Effector memory CD4-positive, alpha-beta T cell (primary cell): ENCODE measurements at places on chromosomes 11 and 22.

- no peak for DNase-seq
These were observed at the start of gene MRGPRG for GRCh38 chr11:3218483-3219280. Gene MRGPRG (minus strand): TSS chr11:3218813. CDS start chr11:3218813, 0 bp downstream.

GRCh38 chr11:64005691-64006090 is 19.5 kb downstream of the OTUB1 start:
- no peak for DNase-seq

GRCh38 chr11:12126344-12127019 is 16.1 kb downstream of the MICAL2 start:
- DNase-seq = no peak

DNA sequence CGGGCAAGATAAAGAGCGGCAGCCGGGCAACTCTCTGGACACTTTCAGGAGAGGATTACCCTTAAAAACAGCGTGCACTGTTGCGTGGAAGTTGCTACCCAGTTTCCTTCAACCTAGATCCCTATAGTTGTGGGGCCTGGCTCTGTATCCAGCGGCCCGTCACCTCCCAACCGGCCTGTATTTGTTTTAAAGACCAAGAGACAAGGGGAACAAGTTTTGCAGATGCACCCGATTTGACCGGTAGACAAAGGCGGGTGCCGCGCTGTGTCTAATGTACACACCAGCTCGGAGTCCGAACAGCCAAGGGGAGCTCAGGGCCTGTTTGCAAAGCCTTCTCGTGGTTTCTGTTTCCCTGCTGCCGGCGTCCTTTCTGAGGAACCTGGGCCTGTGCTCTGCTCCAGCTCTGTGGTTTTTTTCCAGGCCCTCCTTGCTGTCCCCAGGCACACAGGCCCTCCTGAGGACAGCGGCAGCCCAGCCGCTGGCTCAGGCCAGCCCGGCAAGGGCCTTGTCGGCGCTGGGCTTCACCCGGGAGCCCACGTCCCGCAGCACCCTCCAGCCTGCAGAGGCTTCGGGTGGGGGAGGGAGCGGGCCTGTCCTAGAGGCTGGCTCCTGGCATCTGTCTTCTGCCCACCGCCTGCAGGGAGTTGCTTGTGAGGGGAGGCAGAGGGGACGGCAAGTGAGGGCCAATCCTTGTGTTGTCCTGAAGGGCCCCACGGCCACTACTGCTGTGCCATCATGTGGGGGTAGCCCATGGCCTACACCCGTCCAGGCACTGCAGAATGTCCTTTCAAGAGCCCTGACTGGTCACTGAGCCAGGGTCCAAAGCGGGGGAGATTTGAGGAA is 1.4 kb downstream of the TBX1 start:
- DNase-seq = no peak

DNA sequence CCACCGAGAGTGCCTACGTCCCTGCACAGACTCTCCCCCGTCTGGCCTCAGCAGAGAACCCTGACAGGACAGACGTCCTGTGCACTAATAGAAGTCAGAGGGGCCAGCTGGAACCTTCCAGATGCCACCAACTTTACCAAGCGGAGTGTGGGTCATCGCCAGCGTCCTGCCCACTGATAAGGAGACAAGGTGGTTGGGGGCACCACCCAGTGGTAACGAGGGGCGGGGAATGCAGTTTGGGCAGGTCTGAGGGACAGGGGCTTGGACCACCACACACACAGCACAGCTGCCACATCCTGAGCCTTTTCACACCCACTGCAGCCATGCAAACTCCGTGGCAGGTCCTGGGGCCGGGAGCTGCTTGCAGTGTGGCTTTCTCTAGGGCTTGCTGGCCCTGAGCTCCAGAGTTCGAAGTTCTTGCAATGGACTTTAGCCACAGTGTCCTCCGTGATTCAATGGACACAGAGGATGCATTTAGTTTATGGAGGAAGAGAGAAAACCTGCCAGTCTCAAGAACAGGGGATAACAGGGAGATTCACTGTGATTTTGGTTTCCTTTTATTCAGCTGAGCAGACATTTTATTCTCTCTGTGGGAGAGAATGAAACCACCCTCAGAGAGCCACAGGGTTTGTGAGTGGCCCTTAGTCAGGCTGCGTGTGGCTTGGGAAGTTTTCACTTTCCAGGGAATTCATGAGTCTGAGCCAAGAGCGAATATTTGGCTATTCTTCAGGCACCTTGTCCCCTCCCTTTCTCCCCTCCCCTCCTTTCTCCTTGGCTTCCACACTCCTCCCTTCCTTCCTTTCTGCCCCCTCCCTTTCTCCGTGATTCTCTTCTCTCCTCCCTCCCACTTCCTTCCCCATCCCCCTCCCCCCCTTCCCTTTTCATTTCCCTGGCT is 13.1 kb downstream of the MRGPRG start:
- DNase-seq = no peak

DNA sequence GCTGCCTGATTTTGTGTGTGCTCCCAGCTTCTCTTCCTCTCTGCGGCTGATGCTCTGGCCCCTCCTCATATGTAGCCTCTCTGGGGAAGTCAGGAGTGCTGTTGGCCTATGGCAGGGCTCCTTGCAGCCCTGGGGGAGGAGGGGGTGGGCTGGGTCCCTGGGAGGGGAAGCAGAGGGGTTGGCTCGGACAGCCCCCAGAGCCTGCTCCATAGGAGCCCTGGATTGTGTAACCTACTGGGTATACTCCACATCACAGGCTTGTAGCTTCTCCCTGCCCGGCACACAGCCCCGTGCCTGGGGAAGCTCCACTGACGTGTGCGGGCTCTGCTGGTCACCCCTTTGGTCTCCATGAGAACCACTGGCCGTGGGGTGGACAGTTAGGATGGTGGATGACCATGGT is 113.8 kb downstream of the ST3GAL4 start:
- no peak for DNase-seq

DNA sequence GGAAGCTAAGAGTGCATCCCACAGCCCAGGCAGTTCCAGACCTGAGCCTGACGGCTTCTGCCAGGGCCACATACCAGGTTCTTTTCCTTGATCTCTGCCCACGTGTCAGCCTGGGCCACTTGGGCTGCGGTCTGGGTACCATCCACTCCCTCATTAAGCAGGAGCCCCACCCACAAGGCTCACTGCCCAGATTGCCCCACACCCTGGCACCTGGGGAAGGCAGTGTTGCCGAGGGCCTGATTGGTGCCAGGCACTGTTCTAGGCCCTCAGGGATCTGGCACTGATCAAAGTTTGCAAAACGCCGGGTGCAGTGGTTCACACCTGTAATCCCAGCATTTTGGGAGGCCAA is 15.4 kb downstream of the GGA1 start:
- no peak for DNase-seq

- DNase-seq = no peak
These were observed 9.9 kb upstream of the TMPRSS5 start for GRCh38 chr11:113715882-113716625.

DNA sequence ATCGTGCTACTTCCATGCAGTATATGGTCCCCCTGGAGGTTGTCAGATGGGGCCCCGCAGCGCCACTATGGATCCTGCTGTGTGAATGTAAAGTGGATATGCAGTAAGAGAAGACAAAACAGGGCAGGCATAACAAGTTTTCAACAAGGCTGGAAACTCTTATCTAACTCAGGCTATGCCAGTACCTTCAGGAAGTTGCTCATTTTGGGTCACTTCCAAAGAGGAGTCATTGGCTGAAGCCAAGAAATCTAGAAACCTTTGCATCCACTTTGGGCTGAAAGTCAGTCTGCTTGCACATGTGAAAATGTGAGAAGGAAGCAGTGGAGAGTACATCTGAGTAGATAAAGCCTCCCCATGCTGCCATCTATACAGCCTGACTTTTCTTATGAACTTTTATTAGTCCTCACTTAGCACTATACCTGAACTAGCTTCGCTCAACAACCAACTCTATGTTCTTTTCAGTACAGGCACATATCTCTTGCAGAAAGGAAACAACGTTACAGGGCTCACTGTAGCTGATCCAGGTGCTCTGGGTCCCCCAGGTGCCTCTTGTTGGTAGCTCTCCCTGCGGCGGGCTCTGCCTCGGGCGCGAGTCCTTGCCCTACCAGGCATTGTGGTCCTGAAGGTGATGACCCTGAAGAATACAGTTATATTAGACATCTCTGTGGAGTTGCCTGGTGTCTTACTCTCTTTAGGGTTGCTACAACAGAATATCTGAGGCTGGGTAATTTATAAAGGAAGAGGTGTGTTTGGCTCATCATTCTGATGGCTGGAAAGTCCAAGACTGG is 12.4 kb downstream of the PIWIL3 start:
- DNase-seq = no peak

DNA sequence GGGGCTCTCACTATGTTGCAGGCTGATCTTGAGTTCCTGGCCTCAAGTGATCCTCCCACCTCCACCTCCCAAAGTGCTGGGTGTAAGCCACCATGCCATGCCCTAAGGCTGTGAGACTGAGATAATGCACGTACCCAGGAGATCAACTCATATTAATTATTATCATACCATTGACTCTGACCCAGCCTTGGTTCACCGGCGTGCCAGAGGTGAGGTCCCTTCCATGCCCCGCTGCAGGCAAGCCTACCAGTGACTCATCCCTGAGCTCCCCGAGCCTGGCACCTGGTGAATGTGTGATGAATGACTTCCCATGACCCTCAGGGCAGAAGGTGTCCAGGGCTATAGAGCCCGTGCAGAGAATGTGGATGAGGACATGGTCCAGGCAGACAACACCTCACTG is 12.1 kb downstream of the GAL3ST1 start:
- no peak for DNase-seq

GRCh38 chr11:69657456-69657910 is 16.5 kb downstream of the CCND1 start:
- no peak for DNase-seq

DNA sequence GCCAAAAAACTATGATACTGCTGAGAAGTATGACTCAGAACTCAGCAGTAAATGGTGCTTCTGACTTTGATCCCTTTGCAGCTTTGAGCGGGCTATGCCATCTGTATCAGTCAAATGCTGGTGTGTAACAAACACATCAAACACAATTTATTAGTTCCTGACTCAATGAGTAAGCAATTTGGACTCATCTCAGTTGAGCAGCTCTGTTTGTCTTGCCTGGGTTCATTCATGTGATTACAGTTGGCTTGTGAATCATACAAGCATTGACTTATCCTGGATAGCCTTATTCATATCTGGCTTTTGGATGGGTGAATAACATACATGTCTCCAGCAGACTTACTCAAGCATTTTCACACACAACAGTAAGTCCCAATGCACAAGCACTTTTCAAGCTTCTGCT is 858.8 kb downstream of the METTL15 start:
- DNase-seq = no peak

DNA sequence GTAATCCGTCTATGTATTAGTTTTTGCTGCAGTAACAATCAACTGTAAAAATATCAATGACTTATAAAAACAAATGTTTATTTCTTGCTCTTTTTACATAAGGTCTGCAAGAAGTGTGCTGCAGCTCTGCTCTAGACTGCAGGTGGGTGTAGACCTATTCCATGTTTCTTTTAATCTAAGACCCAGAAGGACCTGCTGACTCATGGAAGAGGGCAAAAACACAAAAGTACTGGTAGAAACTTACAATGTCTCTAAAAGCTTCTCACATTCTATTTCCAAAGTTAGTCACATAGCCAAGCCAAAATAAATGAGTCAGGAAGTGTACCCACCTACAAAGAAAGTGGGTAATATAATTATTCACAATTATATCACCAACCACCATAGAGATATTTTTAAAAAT is 435.9 kb upstream of the FAT3 start:
- no peak for DNase-seq

- no peak for DNase-seq
These were observed 17.3 kb upstream of the DNAL4 start for GRCh38 chr22:38811241-38811640.
